ENCODE measurements at places on chromosomes 12 and 14.

GRCh38 chr14:104799244-104800014 lies 1.5 kb upstream of the ZBTB42 start:
- H3K4me3 ChIP-seq, result peak overlapping the region; percentile 36
- H3K36me3 ChIP-seq, result no peaks in the 10 kb centered on the region
- peaks cover 5% of the 10 kb centered on the region for H3K4me1 ChIP-seq

GRCh38 chr14:64937821-64938193 lies 4.7 kb downstream of the GPX2 start:
- H3K4me3 ChIP-seq, result no peak overlapping the region
- H3K27ac ChIP-seq, result peak overlapping the region; percentile 44
- ATAC-seq, result no peak
- no peaks in the 10 kb centered on the region for H3K27me3 ChIP-seq

- H3K27me3 ChIP-seq, result no peaks in the 10 kb centered on the region
- H3K27ac ChIP-seq, result no peak overlapping the region
- H3K4me1 ChIP-seq, result no peaks in the 10 kb centered on the region
- H3K4me3 ChIP-seq, result no peak overlapping the region
Measured at GRCh38 chr14:22383515-22384166, 205.4 kb downstream of the DAD1 start.

- H3K4me1 ChIP-seq, result peaks cover 6% of the 10 kb centered on the region
- H3K27ac ChIP-seq, result peak overlapping the region; percentile 62
- no peaks in the 10 kb centered on the region for H3K36me3 ChIP-seq
- no peak for ATAC-seq
- H3K4me3 ChIP-seq, result peak overlapping the region; percentile 74
Measured at GRCh38 chr14:64973026-64973442, 898 bp upstream of the RAB15 start.

GRCh38 chr12:14366209-14367039 lies 942 bp downstream of the ATF7IP start:
- H3K4me1 ChIP-seq, result peaks cover 13% of the 10 kb centered on the region
- H3K27ac ChIP-seq, result peak overlapping the region; percentile 92
- ATAC-seq, result no peak
